ENCODE measurements at places on chromosomes 12 and 14.
A peak's percentile ranks its signal among the peaks of the same experiment; 100 is the strongest.

GRCh38 chr12:25438638-25439037, 114.4 kb downstream of the LMNTD1 start:
- DNase-seq, result no peak

- DNase-seq, result peak; percentile 32
These were observed at the start of gene HIP1R for GRCh38 chr12:122834921-122835749. TSS of gene HIP1R (plus strand) at chr12:122835457. CDS start at chr12:122835551, 94 bp downstream.

DNA sequence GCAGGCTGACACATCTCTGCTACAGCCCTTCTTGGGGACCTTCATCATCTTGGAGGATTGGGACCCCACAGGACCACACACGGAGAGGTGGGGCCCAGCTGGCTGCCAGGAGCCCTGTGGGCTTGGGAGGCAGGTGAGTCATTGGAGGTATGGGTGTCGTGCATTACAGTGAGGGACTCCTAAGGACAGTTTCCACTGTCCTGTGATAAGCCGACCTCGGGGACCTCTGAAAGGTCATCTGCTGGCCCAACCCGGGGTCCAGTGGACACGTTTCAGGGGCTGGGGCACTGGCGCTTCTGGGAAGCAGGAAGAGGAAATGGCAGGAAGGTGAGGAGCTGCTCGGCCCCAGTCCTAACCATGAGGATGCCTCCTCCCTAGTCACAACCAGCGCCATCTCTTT, 238.0 kb downstream of the BCL11B start:
- DNase-seq, result no peak

DNA sequence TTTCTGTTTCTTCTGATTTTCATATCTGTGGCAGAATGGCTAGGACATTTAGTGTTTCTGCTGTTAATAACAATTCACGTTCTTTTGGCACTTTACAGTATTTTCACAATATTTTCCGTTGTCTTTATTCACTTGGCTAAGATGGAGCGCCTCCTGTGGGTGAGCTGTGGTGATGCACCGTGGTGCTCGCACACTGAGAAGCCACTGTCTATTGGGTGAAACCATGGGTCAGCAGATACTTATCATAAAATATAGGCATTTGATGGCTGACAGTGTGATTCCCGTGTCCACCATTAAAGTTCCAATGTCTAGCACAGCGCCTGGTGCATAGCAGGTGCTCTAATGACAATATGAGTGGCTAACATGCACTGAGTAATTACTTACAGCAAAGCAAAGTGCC, 141.8 kb downstream of the VRK1 start:
- no peak for DNase-seq

DNA sequence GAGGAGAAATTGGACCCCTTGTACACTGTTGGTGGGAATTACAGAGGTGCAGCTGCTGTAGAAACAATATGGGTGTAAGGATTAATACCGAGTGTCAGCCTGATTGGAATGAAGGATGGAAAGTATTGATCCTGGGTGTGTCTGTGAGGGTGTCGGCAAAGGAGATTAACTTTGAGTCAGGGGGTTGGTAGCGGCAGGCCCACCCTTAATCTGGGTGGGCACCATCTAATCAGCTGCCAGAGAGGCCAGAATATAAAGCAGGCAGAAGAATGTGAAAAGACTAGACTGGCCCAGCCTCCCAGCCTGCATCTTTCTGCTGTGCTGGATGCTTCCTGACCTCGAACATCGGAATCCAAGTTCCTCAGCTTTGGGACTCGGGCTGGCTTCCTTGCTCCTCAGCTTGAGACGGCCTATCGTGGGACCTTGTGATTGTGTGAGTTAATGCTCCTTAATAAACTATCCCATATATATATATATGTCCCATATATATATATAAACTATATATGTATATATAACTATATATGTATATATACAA, 38.4 kb upstream of the PPP2R5C start:
- no peak for DNase-seq

DNA sequence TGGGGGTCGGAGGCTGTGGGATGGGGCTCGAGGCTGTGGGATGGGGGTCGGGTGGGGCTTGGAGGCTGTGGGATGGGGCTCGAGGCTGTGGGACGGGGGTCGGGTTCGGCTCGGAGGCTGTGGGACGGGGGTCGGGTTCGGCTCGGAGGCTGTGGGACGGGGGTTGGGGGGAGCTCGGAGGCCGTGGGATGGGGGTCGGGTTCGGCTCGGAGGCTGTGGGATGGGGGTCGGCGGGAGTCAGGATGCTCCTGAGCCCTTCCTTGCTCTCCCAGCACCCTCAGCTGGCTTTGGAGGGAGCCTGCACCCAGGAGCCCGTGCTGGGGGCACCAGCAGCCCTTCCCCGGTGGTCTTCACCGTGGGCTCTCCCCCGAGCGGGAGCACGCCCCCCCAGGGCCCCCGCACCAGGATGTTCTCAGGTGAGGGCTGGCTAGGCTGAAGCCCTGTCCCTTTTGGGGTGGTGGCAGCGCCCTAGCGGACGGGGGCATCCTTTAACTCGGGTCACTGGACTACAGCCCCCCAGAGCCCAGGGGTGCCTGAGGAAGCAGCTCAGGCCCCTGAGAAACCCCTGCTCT, 11.9 kb upstream of the PUS1 start:
- no peak for DNase-seq

DNA sequence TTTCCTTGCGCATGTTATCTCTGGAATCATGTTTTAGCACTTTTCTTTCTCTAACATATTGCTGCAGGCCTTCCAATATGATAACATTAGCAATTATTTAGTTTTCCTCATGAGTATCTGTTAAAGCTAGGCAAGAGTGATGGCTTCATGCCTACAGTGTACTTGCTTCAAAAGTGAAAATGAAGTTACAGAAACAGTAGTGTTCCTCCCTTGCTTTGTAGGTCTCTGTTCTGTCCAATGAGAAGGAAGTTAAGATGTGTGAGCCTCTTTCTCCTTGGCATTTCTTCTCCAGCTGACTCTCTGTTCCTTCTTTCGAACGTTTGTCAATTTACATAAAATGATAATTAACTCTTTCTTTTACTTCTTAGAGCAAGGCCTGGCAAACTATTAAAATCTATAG, 22.2 kb downstream of the LRRIQ1 start:
- DNase-seq, result no peak

GRCh38 chr14:106094654-106095189, 568.3 kb downstream of the TMEM121 start:
- DNase-seq, result no peak

DNA sequence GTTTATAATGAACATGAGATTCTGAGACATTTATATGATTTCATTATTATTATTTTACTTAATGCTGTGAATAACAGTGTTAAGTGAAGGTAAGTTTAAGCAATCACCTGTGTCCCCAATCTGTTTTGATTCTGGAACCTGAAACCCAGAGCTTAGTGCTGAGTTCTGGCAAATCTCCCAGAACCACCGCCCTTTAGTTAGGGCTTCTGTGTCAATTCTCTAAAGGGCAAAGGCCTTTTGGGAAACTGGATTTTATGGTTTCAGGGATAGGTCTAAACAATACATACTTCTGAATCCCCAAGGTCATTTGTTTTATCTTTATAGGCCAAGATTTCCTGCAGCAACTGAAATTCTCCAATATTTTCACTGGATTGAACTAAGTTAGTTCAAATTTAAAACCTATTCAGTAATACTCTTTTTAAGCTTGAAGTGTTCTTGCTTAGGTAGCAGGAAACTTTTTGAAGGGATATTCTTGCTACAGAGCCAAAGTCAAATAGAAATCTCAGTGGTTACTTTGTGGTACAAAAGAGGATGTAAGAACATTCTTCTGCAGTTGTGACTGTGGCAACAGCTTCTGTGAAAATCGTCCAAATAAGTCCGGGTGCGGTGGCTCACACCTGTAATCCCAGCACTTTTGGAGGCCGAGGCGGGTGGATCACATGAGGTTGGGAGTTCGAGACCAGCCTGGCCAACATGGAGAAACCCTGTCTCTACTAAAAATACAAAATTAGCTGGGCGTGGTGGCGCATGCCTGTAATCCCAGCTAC, 10.0 kb upstream of the PKP2 start:
- DNase-seq, result no peak

- no peak for DNase-seq
These were observed 35.7 kb downstream of the HNRNPC start for GRCh38 chr14:21233457-21234076.

GRCh38 chr14:83164016-83164415, 1630.4 kb upstream of the SEL1L start:
- no peak for DNase-seq

GRCh38 chr12:80598004-80598606, 109.3 kb upstream of the MYF6 start:
- DNase-seq, result no peak

DNA sequence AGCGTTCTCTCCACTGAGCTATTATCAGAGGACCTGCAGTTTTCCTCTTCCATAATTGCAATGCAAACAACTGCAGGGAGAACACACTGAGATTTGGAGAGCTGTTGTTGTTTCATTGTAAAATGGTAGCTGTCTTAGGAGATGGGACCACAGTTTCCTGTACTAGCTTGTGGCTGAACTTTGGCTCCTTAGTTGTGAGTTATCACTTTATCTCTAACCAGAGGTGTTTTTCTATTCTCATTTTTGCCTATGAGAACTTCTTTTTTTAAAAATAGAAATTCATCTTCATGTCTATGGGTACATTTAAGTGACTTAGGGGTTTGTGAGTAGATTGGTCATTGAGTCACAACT, 216.5 kb downstream of the SLC38A4 start:
- no peak for DNase-seq

DNA sequence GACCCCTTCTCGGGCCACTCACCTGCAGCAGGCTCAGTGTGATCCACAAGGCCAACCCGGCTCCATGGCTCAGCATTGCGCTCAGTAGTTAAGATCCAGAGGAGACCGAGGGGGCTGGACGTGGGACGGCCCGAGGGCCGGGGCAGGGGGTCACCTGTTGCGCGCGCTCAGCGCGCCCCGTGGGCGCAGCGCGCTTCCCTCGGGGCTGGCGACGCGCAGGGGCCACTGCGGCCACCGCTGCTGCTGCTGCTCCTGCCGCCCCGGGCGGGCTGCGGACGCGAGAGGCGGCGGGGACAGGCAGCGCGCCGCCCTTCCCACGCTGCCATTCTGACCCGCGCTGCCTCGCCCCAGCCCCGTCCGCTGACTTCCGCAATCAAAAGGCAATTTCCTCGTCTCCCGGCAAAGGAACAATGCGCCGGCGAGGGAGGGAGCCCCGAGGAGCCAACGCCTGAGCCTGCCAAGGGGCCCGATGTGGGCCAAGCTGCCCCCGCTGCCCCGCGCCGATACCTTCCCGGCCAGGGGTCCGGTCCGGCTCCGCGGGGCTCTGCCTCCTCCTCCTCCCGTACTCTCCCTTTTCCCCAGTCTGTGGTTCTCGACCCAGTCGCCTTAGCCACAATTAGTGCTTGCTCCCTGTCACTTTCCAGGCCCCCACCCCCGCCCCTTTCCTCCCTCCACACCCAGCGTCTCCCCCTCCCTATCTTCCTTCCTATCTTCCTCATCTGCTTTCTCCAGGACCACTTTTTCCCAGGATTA, 27.3 kb downstream of the PTPRB start:
- DNase-seq, result no peak

DNA sequence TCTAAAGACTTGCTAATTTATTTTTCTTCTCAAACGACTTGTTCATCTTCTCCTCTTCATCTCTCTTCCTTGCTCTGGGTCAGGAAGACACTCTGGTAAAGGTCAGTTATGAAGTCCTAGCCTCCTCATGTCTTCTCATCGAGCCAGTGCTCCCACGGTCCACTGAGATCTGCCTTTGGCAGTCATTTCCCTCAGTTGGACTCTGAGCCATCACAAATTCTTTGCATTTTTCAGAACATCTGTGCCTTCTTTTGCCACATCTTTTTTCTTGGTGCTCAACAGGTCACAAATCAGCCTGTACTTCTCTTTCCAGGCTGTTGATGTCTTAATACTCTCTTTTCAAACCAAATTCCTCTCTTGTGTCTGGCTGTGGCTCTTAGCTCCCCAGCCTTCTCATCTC, 49.7 kb downstream of the IGF1 start:
- no peak for DNase-seq

DNA sequence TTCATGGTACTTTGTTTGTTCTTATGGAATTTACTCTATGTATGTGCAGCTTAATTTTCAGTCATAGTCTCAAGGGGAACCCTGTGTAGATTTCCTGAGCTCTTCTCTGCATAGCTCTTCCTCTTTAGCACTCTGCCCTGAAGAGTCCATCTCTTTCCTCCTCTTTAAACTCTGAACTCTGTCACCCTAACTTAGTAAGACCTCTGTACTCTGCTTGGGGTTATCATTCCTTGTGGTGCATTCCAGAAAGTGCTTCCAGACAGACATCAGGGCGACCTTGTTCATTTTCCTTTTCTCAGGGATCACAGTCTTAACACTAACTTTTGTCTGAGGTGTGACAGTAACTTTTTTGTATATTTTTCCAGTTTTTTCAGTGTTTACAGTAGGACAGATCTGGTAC, 179.3 kb downstream of the RAD51B start:
- no peak for DNase-seq

- no peak for DNase-seq
These were observed 714 bp upstream of the PSMC6 start for GRCh38 chr14:52706286-52706685.

DNA sequence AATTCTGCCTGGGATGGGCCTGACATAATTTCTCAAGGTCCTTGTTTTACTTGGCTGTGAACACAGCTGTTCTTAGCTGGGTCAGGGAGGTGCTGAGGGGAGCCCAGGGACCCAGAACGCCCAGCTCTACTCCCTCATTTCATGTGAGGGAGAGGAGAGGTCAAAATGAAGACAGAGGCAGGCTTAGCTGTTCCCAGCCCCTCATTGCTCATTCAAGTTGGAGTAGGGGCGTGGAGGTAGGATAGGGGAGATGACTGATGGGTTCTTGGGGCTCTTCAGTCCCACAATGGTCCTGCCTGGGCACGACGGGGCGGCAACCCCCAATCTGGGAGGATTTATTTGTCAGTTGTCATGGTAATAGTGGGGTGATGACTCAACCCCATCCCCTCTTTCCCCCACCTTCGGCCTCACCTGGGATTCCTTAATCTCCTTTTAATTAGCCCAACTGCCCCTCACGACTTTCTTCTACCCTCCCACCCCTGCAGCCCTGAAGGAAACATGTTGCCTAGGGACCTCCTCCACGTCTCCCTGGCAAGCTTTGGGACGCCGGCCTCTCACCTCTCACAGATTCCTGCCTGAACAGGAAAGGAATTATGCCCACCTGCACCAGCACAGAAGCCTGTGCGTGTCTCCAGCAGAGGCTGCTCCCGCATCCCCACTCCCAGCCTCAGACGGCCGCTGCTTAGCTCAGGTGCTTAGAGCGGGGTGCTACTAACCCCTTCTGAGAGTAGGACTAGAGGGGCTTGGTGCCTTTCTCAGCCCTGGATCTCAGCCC, 10.2 kb downstream of the SPRYD3 start:
- DNase-seq, result no peak

DNA sequence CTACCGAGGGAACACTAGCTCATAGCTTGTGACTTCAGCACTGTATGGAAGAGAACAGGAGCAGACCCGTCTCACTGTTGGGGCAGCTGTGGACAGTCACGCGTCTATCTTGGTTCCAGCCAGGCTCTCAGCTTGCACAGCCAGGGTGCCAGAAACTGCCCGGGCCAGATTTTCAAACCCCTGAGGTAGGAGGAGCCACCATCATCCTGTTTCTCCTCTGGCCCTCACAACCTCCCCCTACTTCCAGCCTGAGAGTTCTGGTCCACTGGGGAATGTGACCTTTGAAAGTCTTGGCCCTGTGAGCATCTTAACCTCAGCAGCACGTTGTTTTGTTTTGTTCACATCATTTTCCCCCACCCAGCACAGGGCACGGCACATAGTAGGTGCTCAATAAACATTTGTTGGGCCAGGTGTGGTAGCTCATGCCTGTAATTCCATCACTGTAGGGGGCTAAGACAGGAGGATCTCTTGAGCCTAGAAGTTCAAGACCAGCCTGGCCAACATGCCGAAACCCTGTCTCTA, 50.4 kb downstream of the PSMA6 start:
- DNase-seq, result no peak

Measured in activated CD8-positive, alpha-beta memory T cell treated with anti-CD3 and anti-CD28 coated beads for 48 hours (primary cell).